NCI-H1694 treated with DMSO at 0.1 percent for 48 hours (cell line): ENCODE measurements at places on chromosomes 12 and 14.

GRCh38 chr14:89649451-89650075, 232.5 kb upstream of the FOXN3 start:
- no peak for DNase-seq

DNA sequence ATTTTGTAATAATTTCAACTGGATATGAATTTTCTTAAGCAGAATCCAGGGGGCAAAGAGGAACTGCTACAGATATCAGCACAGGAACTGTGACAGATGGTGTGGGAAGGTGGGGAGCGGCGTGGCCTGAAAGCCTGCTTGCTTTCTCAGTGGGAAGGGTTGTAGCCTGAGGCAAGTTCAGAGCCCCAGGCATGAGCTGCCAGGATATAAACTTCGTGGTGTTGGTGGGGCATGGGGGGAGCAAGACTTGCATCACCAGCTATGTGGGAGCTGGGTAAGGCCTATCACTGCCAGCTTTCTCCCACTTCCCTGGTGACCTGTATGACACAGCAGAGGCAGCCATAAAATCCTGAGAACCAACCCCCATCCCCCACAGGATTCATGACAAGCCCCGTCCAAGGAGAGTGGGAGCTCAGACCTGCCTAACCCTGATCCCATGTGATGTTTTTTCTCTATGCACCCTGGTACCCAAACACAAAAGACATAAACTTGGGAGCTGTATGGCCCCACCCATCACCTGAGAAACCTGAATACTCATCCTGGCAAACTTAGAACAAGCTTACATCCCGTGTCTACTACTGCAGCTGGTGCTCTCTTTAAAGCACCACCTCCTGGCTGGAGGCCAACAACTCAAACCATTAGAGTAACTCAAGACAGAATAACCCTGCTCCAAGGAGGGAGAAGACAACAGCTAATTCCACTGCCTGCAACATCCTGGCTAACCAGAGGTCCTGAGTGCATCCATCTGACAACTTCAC, 16.5 kb downstream of the CLEC1A start:
- DNase-seq = no peak

DNA sequence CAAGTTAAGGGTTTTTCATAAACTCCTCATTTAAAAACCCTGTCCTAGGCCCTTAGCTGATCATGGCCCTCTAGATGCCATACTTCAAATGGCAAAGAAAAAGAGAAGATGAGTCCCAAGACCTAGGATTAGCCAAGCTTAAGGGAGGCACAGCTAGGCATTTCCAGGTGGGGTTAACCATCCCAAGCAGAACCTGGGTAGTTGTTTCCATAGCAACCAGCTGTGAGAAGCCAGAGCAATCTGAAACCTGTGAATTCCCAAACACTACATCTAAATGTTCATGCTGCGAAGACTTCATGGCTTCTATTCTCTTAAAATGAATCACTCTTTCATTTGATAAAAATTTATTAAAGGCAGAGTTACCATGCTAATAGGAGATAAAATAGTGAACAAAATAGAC, 372.9 kb downstream of the C12orf50 start:
- DNase-seq = no peak

- DNase-seq = no peak
Observed at GRCh38 chr12:90712671-90713070, 242.3 kb downstream of the CCER1 start.

DNA sequence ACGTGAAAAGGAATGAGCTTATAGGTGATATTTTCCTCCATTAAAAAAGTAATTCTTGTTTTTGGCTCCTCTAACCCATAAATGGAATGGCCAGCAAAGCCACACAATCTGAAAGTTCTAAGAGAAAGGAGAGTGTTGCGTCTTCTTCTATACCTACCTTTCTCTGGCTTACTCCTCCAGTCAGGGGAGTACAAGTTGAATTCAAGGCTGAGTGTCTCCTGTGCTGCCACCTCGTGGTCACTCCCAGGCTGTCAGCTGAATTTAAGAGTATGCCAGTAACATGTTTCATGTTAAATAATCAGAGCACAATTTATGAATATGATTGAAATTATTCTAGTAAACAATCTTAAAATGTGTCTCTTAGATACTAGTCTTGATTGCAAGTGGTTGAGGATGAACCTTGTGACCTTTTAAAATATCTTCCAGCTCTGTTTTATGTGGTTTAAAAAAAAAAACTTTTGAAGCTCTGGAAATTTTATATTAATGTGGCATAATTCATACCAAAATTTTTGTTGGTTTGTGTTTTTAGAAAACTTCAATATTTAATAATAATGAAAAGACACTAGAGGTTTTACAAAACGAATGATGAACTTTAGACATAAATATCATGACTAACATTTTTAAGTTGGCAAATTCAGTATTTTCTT, 31.7 kb downstream of the PTHLH start:
- DNase-seq = peak; percentile 79

DNA sequence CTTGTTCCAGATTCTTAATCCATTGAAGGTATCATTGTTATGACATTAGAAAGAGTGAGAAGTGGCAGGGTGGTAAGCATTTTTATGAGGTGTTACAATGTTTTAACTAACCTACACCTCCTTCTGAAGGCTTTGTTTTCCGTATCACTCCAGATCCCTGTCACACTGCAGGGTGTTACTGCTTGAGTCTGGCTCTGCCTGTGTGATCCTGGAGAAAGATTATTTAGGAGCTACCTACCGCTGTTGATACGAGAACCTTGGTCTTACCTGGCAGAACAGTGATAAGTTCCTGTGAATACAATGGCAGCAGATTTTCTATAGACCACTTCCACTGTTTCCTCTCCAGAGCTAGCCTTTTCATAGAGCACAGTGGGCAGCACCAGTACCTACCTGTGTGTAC, 36.2 kb downstream of the GRIN2B start:
- DNase-seq = no peak

DNA sequence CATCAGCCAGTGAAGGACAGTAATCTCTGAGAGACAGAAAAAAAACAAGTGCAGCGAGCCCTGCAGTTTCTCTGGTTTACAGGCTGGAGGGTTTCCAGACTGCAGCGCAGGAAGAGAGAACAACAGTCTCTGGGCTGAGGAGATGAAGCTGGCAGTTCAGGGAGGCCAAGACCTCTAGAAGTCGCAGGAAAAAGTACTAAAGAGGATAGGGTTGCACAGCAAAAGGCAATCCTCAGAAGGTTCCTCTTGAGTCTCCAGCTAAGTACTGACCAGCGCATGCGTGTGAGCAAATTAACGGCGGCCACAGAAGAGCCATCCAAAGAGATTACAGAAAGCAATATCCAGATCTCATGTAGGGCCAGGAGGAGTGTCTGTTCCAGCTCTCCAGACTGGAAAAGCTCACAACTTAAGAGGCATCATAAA, 12.2 kb upstream of the CCDC60 start:
- no peak for DNase-seq

DNA sequence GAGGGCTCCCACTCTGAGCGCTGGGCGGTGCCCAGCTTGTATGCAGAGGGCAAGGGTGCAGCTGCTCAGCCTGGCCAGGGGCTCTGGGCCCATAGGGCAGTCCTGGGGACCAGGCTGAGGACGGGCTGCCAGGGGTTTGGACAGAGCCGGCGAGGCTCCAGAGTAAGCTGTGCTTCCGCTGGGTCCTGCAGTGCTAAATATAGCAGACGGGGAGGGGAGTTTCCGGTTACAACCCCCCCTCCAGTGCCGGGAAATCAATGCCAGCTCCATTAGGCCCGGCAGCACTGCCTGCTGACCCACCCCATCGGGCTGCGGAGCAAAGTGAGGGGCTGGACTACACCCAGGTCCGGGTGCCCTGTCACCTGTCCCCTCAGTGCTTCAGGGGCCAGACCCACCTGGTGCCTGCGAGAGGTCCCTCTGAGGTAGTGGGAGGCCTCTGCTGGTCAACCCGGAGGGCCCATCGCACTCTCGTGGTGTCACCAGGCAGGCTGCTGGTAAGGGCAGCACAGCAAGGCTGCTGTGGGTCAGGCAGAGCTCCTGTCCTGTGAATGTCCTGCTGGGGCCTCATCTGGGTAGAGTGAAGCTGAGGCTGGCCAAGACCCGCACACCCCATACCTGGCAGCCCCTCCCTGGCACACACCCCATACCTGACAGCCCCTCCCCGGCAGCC, 2.6 kb upstream of the JAG2 start:
- DNase-seq = no peak

DNA sequence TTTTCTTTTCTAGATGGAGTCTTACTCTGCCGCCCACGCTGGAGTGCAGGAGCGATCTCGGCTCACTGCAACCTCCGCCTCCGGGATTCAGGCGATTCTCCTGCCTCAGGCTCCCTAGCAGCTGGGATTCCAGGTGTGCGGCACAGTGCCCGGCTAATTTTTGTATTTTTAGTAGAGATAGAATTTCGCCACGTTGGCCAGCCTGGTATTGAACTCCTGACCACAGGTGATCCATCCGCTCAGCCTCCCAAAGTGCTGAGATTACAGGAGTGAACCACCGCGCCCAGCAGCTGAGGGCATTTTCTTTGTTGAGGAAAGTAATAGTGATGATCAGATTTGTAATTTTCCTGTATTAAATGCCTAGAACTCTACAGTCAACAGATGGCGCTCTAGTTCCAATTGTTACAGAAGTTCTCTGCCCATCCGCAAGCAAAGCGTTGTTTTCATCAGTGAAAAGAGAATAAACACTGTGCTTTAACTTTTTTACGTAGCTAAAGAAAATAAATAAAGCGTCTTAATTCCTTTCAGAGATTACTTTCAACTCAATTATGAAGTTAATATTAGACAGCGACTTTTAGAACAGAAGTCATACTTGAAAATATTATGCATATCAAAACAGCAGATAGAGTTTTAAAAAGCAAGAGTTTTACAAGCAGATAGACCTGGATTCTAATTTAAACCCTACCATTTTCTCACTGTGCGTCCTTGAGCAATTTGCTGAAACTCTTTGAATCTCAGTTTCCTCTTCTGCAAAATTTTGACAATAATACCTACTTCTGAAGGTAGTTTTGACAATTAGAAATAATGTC, 335.1 kb downstream of the DUSP6 start:
- DNase-seq = peak; percentile 75

GRCh38 chr12:133106253-133106652, 23.8 kb downstream of the ZNF891 start:
- DNase-seq = no peak
